Esophagus squamous epithelium (tissue), 5 donors: ENCODE measurements at places on chromosomes 7 and 10. TPM values are rescaled to one million over a fixed set of nuclear protein-coding genes. Genes with fewer than 3 reads are reported as not detected.

DNA sequence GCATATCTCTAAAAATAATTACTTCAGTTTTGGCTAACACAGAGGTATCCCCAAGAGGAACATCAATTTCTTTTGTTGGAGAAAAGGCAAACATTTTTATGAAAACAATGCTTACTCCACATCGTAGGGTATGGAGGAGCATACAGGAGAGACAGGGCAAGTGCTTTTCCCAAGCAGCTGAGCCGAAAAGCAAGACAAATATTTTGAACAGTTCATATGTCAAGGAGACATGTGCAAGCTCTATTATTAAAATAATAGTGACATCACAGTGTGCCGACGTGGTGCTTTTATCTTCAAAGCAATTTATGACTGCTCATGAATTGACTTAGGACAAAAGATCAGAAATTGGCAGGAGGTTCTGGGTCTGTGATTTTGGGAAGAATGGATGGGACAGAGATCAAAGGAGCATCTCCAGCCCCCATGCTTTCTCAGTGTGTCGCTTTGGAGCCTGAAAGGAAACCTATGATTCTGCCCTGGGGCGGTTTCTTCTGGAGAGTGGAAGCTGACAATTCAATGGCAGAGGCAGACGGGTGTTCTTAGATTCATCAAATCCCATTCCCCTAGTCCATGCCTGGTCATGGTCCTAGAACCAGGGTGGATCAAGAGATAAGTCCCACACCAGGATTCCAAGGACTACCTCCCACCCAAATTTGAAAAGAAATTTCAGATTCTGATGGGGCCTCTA lies 97.1 kb downstream of the JCAD start:
- peaks cover 7% of the 10 kb centered on the region for H3K4me1 ChIP-seq
- no peak overlapping the region for H3K4me3 ChIP-seq
- no peaks in the 10 kb centered on the region for H3K27me3 ChIP-seq
- H3K27ac ChIP-seq = no peak overlapping the region
- no peak for DNase-seq
- no peaks in the 10 kb centered on the region for H3K36me3 ChIP-seq

- no peak for DNase-seq
- H3K36me3 ChIP-seq = peaks cover 88% of the 10 kb centered on the region
- H3K4me1 ChIP-seq = no peaks in the 10 kb centered on the region
- H3K27me3 ChIP-seq = no peaks in the 10 kb centered on the region
- no peak overlapping the region for H3K4me3 ChIP-seq
These were observed 141.7 kb downstream of the DLG5 start for GRCh38 chr10:77784856-77785255.

- no peaks in the 10 kb centered on the region for H3K27me3 ChIP-seq
- peaks cover 53% of the 10 kb centered on the region for H3K36me3 ChIP-seq
- peaks cover 7% of the 10 kb centered on the region for H3K4me1 ChIP-seq
- H3K27ac ChIP-seq = no peak overlapping the region
- DNase-seq = no peak
These were observed 29.7 kb downstream of the TMEM248 start for GRCh38 chr7:66950763-66951162.

DNA sequence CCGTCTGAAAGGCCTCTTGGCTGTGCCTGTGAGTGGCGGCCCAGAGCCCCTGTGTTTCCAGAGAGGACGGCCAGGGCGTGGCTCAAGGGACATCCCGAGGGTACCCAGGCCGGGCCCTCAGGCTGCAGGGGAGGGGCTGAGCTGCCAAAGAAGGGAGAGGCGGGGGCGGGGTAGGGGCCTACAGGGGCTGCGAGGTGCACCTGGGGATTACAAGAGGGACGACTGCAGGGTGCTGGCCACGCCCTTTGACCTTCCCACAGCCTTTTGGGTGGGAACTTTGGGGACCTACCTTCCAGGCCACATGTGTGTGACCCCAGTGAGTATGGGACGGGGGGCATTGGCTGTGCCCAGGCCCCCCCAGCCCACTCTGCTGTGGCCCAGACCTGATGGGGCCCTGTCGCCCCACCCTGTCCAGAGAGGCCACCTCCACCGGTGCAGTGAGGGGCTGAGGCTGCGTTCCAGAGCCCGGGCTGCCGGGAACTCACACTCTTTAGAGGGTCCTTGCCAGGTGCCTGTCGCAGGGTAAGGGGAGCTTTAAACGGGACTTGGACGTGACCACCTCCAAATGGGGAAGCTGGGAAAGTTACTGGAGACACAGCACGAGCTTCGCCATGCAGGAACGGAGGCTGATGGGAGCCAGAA lies 19.0 kb upstream of the NKX6-2 start:
- H3K4me1 ChIP-seq = no peaks in the 10 kb centered on the region
- no peaks in the 10 kb centered on the region for H3K27me3 ChIP-seq
- no peak overlapping the region for H3K4me3 ChIP-seq
- no peak for DNase-seq
- no peak overlapping the region for H3K27ac ChIP-seq
- no peaks in the 10 kb centered on the region for H3K36me3 ChIP-seq

DNA sequence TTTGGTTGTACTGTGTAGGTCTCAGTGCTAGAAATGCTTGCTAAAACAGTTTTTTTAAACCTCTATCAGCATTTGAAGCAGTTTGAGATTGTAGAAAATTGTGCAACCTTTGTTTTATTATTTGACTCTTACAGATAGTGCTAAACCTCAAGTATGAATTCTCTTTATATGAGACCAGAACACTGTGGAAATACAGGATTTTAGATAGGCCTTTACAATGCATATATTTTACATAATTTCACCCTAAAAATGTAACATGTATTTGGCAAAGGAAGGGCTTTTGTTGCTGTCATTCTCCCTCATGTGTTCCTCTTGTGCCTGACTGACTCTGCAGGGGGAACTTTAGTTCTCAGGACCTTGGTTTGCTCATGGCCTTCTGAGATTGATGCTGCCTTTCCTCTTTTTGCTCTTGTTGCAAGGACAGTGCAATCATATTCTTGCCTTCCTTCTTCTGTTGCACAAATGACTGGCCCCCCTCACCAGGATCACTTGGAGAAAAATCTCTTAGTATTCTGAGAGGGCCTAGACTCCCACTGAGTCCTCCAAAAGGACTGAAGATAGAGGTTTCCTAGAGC lies 188.7 kb downstream of the PPP1R9A start:
- no peak overlapping the region for H3K4me3 ChIP-seq
- no peaks in the 10 kb centered on the region for H3K36me3 ChIP-seq

GRCh38 chr10:31020209-31020608 lies 11.5 kb downstream of the ZNF438 start:
- no peak for DNase-seq
- no peaks in the 10 kb centered on the region for H3K36me3 ChIP-seq
- H3K27ac ChIP-seq = no peak overlapping the region

Gene TAS2R3
- 0.35 TPM for total RNA-seq

- H3K36me3 ChIP-seq = no peaks in the 10 kb centered on the region
- no peak for DNase-seq
- no peaks in the 10 kb centered on the region for H3K27me3 ChIP-seq
- H3K4me3 ChIP-seq = no peak overlapping the region
- H3K27ac ChIP-seq = no peak overlapping the region
These were observed 19.9 kb upstream of the MAP3K8 start for GRCh38 chr10:30413996-30414576.

GRCh38 chr7:143497008-143497795 lies 19.5 kb downstream of the TAS2R41 start:
- H3K4me1 ChIP-seq = peaks cover 4% of the 10 kb centered on the region
- H3K27ac ChIP-seq = no peak overlapping the region
- no peak for DNase-seq
- H3K36me3 ChIP-seq = no peaks in the 10 kb centered on the region
- no peaks in the 10 kb centered on the region for H3K27me3 ChIP-seq

Gene SYT15B
- 2.0 TPM for total RNA-seq

DNA sequence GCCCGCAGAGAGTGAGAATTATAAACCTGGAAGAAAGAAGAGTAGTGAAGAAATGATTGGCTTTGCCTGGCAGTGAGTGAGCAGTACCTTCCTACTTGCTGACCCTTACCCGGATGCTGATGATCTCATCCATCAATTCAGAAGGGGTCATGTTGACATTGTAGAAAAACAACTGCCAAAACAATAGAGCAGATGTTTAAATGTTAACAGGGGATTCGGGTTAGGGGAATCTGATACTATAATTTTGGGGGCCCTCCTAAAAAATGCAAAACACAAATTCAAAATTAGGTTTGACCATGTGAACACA lies 78.1 kb downstream of the MYOF start:
- H3K4me3 ChIP-seq = no peak overlapping the region
- peaks cover 96% of the 10 kb centered on the region for H3K36me3 ChIP-seq
- H3K27ac ChIP-seq = no peak overlapping the region
- no peaks in the 10 kb centered on the region for H3K4me1 ChIP-seq
- no peaks in the 10 kb centered on the region for H3K27me3 ChIP-seq

Gene HGF
- total RNA-seq = 1.1 TPM

- H3K4me3 ChIP-seq = peak overlapping the region; percentile 38
- peaks cover 16% of the 10 kb centered on the region for H3K4me1 ChIP-seq
- H3K27me3 ChIP-seq = no peaks in the 10 kb centered on the region
- H3K36me3 ChIP-seq = no peaks in the 10 kb centered on the region
These were observed 89.3 kb downstream of the BEND7 start for GRCh38 chr10:13439313-13440184.

- no peaks in the 10 kb centered on the region for H3K4me1 ChIP-seq
- H3K27me3 ChIP-seq = no peaks in the 10 kb centered on the region
- no peaks in the 10 kb centered on the region for H3K36me3 ChIP-seq
- no peak for DNase-seq
- no peak overlapping the region for H3K27ac ChIP-seq
- no peak overlapping the region for H3K4me3 ChIP-seq
These were observed 16.6 kb downstream of the DNAJB9 start for GRCh38 chr7:108586274-108586710.

Gene GATA3
- 0.35 TPM for total RNA-seq

GRCh38 chr10:103500481-103500880 lies 7.0 kb downstream of the NEURL1 start:
- no peaks in the 10 kb centered on the region for H3K36me3 ChIP-seq
- DNase-seq = no peak
- H3K27me3 ChIP-seq = no peaks in the 10 kb centered on the region
- H3K27ac ChIP-seq = no peak overlapping the region
- H3K4me1 ChIP-seq = no peaks in the 10 kb centered on the region

GRCh38 chr7:98879198-98879978 lies 1.1 kb downstream of the TRRAP start:
- H3K36me3 ChIP-seq = peaks cover 11% of the 10 kb centered on the region
- peak overlapping the region; percentile 98 for H3K27ac ChIP-seq
- H3K4me3 ChIP-seq = peak overlapping the region; percentile 93
- H3K27me3 ChIP-seq = no peaks in the 10 kb centered on the region
- peaks cover 45% of the 10 kb centered on the region for H3K4me1 ChIP-seq

Gene SLIT1
- total RNA-seq = not detected

DNA sequence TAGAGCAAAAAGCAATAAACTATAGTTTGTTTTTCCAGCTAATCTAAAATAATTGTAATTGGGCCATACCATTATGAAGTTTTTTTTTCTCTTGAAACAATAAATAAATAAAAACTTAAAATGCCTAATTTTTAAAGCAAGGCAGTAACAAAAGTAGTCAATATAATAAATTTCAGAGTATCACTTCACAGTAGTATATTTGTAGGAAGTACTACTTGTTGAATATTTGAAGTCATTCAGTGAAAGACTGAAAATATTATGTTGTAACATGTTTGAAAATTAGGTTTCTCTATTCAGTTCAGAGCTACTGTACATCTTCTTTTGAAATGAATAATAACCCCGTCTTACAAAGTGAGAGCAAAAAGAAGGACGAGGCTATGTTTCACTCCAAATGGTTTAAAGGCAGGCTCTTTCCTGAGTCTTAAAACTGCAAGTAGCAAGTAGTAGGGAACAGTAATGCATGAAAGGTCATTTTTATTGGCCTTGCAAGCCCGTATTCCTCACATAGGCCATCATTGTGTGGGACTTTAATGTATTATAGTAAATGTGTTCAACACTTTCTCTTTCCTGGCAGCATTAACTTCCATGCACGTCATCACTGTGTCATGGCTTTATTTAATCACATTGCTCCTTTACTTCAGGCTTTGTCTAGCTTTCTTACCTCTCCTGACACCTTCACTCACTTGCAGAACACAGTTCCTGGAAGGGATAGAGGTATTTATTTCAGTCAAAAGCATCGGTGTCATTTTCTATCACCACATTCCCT lies 141.4 kb downstream of the VTI1A start:
- DNase-seq = no peak
- H3K27ac ChIP-seq = no peak overlapping the region
- no peak overlapping the region for H3K4me3 ChIP-seq
- H3K4me1 ChIP-seq = no peaks in the 10 kb centered on the region

DNA sequence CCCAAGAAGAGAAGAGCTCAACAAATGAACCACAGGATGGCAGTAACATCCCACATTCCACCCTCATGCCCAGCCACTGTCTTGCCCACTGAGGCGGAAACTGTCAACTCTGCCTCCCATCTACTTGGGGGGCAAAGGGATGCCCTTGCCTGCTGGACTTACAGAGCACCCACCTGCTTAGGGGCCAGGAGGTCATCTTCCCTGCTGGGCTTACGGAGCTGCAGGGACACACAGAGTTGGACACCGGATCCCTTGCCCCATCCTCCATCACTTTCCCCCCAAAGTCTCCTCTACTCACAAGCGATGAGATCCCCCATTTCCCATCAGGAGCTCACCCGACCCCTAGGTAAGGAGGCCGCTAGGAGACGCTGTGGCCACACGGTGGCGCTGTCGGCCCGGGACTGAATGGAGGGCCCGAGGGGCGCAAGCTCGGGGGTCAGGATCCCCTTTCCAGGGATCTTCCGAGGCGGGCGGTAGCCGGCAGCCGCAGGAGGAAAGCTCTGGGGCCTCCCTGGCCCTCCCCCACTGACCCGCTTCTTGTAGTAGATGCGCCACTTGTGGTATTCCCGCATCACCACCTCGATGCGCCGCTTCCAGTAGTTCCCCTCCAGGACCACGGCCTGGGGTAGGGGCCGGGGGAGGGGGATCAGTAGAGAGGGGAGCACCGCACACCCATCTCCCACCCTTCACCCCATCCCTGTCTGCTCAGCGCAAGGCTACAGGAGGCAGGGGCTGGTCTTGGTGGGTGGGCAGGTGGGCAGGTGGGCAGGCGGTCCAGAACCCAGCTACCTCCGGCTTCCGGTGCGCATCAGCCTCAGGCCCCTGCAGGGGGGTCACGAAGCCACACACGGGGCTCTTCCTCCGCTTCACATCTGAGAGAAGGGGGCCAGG lies 17.3 kb downstream of the MLXIPL start:
- H3K4me1 ChIP-seq = peaks cover 4% of the 10 kb centered on the region
- H3K4me3 ChIP-seq = no peak overlapping the region
- no peaks in the 10 kb centered on the region for H3K36me3 ChIP-seq
- no peak for DNase-seq
- H3K27me3 ChIP-seq = peaks cover 67% of the 10 kb centered on the region
- no peak overlapping the region for H3K27ac ChIP-seq

- H3K27ac ChIP-seq = no peak overlapping the region
- DNase-seq = no peak
- no peaks in the 10 kb centered on the region for H3K36me3 ChIP-seq
- H3K4me3 ChIP-seq = no peak overlapping the region
- no peaks in the 10 kb centered on the region for H3K4me1 ChIP-seq
- H3K27me3 ChIP-seq = no peaks in the 10 kb centered on the region
These were observed 28.7 kb upstream of the CALU start for GRCh38 chr7:128710481-128710880.

- DNase-seq = no peak
- peak overlapping the region; percentile 32 for H3K4me3 ChIP-seq
- no peaks in the 10 kb centered on the region for H3K36me3 ChIP-seq
- peak overlapping the region; percentile 81 for H3K27ac ChIP-seq
- peaks cover 3% of the 10 kb centered on the region for H3K4me1 ChIP-seq
- H3K27me3 ChIP-seq = no peaks in the 10 kb centered on the region
These were observed 47.6 kb upstream of the ITGB1 start for GRCh38 chr10:33005322-33006301.
